ENCODE measurements at places on chromosomes 13 and 19.

GRCh38 chr13:79918620-79919019 is 422.3 kb downstream of the SPRY2 start:
- no peak for DNase-seq

DNA sequence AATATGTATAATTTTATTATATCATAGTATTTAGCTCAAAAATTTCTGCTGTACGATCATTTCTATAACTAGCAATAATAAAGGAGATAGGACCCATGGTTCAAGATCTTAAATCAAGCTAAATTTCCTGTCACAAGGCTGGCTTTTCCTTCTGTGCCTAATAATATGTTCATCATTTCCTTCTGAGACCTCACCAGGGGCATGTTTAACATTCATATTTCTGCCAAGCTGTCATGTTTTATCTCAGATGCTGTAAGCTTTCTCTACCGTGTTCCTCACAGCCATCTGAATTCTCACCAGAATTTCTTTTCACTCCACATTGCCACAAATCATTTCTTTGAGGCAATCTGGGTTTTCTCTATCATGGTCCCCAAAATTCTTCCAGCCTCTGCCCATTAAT is 482.3 kb upstream of the SGCG start:
- no peak for DNase-seq

- DNase-seq = no peak
Measured at GRCh38 chr19:29978080-29978479, 36.0 kb downstream of the URI1 start.

DNA sequence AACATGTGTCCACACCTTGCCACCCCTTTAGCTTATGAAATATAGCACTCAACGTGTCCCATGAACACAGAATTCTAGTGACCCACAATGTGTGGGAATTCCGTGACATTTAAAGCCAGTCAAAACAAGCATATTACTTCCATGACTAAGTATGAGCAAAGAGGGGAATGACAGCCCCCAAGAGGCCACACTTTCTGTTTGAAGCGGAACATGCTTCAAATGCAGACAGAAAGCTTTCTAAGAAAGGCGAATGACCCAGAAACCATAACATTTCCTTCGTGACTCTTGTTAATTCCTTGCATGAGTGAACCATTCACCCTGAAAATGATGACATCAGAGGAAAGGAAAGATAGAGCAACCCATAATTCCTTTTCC is 122.0 kb upstream of the FNDC3A start:
- DNase-seq = no peak

DNA sequence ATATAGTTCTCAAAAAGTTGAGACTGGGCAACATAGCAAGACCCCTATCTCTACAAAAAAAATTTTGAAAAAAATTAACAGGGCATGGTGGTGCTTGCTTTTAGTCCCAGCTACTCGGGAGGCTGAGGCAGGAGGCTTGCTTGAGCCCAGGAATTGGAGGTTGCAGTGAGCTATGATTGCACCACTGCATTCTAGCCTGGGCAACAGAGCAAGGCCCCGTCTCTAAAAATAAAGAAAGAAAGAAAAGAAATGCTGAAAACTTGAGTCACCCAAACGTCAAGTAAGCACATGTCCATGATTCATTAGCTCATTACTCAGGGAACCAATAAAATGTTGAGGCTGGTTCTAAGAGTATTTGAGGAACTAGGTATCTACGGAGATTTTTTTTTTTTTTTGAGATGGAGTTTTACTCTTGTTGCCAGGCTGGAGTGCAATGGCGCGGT is 33.9 kb upstream of the SEMA6B start:
- peak; percentile 88 for DNase-seq

DNA sequence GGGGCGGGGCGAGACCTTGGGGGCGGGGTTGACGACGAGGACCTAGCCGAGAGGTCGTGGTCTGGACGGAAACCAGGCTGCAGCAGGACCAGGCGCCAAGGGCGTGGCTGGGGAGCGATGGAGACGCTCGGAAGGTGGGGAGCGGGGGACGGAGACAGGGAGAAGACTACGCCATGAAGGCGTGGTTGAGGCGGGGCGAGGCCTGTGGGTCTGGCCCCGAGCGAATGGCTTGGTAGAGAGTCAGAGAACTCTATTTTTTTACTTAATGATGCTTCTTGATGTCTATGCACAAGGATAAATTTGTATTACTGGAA is 674 bp upstream of the FBXL12 start:
- no peak for DNase-seq

DNA sequence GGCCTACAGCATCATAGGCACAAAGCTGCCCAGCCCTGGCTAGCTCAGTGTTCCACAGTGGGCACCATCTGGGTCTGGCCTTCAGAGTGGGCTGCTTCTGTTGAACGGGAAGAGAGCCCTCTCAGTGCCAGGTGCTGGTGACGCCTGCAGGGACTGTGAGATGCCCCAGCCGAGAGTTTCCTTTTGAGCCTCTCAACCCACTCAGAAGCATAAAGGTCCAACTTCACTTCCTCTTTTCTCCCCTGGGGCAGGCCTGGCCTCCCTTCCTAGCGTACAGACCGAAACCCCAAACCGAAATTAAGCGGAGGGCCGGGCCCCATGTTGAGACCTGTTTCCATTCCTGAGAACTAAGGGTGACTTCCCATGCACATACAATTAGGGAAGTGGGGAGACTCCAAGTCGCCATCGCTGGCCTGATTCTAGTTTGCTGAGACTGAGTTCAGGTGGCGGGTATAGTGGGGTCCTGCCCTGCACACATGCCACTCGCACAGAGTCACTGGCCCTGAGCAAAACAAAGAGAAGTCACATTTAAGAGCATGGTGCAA is 6.9 kb downstream of the RAB8A start:
- no peak for DNase-seq

- DNase-seq = peak; percentile 11
Measured at GRCh38 chr19:5407356-5407755, 47.9 kb upstream of the ZNRF4 start.

DNA sequence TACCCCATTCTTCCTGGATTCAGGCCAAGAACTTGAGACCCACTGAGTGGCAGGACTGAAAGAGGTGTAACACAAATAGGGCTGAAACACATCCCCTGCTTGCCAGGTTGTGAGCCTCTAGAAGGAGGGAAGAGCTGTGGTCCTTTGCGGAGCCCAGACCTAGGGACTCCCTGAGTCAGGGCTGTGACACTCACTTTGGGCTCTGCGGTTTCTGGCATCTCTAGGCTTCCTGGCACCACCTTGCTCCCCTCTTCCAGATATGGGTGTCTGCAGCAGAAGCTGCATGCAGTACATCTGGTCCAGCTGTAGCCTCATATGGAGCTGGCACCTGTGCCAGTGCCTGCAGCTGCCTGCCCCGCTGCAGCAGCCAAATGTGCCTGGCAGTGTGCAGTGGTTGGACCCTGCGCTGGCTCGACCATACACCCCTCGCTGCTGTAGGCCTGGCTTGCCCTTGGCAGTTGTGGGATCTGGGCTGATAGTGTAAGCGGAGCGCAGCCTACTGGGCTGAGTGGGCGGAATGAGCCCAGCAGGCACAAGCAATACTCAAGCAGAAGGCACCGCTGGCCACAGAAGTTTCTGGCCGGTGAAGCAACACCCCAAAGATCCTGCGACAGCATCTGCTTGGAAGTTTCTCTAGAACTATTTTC is 290.4 kb downstream of the SLITRK6 start:
- no peak for DNase-seq

DNA sequence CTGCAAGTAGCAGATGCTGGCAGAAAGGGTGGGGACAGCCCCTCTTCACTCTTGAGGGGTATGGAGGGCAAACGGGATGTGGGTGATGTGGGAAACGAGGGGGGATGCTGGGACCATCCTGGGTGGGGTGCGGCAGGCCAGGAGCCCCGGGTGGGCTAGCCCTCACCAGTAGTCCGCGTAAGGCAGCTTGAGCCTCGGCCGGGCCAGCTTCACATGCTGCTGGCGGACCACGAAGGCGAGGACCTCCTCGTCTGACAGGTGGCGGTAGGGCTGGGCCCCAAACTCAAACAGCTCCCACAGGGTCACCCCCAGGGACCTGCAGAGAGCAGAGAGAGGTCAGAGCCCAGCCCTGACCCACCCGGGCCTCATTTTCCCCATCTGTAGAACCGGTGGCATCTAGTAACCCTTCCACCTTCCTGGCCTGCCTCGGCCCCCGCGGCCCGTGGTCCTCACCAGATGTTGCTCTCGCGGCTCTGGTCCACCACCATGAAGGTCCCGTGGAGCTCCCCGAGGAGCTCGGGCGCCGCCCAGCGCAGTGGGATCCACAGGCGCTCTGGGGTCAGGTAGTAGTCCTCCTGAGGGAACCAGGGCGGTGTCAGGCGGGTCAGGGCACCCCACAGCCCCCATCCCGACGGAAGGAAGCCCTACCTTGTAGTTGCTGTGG is 10.7 kb downstream of the LMTK3 start:
- DNase-seq = no peak

GRCh38 chr13:24265453-24265852 is 43.9 kb upstream of the C1QTNF9 start:
- no peak for DNase-seq

GRCh38 chr13:45865414-45865813 is 13.9 kb upstream of the SIAH3 start:
- DNase-seq = no peak

DNA sequence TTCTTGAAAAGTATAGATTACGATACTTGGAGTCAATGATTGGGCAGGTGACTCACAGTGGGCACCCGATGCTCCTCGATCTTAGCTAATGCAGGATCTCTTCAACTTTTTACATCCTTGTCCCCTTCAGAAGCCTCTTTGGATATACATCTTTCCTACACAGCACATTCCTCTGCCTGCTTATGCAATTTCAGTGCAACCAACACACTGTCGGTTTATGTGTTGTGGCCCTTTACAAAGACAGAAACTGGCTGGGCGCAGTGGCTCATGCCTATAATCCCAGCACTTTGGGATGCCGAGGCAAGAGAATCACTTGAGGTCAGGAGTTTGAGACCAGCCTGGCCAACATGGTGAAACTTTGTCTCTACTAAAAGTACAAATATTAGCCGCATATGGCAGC is 2.6 kb downstream of the GPR42 start:
- no peak for DNase-seq

DNA sequence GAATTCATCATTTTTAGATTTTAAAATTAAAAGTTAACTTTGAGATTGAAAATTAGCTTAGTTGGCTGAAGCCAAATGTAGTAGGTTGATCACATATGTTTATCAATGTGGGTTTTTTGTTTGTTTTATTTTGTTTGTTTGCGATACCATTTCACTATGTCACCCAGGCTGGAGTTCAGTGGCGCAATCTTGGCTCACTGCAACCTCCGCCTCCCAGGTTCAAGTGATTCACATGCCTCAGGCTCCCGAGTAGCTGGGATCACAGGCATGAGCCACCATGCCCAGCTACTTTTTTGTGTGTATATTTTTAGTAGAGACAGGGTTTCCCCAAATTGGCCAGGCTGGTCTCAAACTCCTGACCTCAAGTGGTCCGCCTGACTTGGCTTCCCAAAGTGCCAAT is 665.7 kb upstream of the SLC10A2 start:
- no peak for DNase-seq

DNA sequence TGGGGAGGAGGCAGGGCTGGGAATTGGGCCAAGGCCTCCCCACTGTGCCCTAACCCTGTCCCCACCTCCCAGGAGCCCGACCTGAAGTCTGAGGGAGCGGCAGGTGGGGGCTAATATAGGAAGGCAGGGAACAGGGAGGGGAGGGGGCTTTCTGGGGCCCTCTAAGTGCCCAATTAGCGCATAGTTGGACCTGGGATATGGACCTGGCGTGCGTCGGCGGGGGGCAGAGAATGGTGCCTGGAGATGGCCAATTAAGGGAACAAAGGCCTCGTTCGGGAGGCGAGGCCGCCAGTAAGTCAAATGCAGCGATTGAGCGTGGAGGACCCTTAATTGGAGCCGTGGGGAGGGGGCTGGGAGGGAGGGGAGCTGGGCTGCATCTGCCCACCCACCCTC is at the start of gene C19orf85:
C19orf85 (minus strand) TSS at position 90 of the 393 bp plus-strand sequence. CDS start 197 bp downstream, outside the sequence.
- DNase-seq = no peak

- DNase-seq = peak; percentile 85
Measured at GRCh38 chr19:55437410-55437809, 5.7 kb downstream of the SHISA7 start.
